GM12864 (cell line): ENCODE measurements at places on chromosomes 5 and 9.

- no peak for DNase-seq
Observed at GRCh38 chr5:89994266-89994665, 415.3 kb downstream of the CETN3 start.

DNA sequence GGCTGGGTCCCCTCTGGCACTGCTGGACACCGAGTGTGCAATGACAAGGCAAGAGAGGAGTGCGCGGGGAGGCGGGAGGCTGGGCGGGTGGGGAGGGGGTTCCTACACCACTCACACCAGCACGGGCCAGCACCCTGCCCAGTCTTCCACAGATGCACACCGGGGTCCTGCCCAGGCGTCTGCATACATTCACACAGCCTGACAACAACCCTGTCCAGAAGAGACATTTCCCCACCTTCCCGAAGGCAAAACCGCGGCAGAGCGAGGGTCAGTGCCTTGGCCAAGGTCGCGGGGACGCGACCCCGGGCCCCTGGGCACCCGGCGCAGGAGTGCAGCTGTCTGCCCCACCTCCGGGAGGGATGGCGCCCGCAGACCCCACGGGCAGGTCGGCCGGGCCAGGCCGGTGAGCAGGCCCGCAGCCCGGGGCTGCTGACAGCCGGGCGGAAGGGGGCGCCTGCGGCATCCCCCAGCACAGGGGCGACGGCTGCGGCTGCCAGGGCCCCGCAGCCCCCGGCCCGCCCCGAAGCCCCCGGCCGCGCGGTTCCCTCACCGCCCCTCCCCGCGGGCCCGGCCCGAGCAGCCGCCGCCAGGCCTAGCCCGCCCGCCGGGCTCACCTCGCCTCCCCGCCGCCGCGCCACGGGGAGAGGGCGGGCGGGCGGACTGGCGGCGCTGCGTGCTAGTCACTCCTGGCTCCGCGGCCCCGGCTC is 496 bp downstream of the MAPK9 start:
- DNase-seq = no peak

- DNase-seq = no peak
Observed at GRCh38 chr5:169181814-169182213, 119.1 kb downstream of the SLIT3 start.

- no peak for DNase-seq
Observed at GRCh38 chr5:113278976-113279375, 155.8 kb downstream of the TSSK1B start.

DNA sequence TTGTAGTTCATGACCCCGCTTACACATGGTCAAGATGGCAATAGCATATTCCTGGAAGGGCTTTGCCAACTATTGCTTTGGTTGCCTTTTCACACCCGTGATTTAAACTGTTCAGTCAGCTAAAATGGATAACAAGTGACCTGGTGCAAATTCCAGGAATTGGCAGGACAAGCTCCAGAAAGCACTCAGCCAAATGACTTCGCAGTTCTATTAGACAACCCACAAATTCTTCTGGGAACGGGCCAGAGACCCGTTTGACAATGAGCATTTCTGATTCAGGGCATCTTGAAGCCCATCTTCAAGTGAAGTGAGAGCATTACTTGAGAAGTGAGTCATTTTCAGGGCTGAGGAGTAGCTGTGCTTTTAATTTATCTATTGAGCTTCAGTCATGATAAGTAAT is 165.0 kb downstream of the DROSHA start:
- DNase-seq = no peak

- no peak for DNase-seq
Observed at GRCh38 chr9:137959641-137960411, 82.2 kb downstream of the CACNA1B start.

- DNase-seq = no peak
Observed at GRCh38 chr9:131337131-131337848, 47.8 kb downstream of the PLPP7 start.

DNA sequence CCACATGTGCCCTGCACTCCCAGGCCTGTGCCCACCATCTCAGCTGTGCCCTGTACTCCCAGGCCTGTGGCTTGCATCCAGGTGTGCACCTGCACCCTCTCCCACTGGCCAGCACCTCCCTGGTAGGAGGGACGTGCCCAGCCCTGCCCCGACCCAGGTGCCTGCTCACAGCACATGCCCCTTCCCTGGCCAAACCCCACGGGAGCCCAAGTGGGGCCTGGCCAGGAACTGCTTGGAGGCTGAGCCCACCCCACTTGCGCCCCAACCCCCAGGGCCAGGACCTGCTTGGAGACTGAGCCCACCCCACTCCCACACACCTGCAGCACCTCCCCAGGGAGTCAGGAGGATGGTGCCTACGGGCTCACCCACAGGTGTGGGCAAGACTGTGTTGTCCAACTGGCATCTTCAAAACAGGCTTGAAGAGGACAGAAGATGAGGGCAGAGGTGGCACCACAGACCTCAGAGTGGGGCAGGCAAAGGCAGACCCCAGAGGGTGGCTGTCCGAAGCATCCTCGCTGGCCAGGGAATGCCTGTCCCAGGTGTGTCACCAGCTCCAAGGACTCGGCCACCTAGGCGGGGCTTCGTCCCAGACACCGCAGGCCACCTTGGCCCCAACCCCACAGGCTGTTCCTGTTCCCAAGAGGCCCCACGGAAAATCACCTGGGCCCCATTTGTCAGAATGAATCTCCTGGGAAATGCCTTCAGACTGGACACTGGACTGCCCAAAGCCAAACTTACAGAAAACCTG is 10.8 kb downstream of the ZDHHC11B start:
- DNase-seq = no peak

DNA sequence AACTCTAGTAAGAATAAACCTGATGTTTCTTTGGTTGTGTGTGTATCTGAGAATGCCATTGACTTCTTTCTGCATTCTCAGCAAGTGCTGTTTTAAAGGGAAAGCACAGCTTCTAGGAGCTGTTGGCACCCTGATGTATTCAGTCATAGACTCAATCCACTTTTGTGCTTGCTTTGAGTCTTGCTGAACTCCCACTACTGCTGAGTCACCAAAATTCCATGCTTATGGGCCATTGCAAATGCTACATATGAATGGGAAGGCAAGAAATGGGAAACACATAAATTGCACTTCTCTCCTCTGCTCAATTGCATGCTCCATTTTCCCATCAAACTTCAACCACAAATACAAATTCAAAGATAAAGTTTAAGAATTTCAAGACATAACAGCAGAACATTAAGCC is 9.8 kb upstream of the FTMT start:
- DNase-seq = no peak

GRCh38 chr5:103621548-103621930 is 59.0 kb upstream of the NUDT12 start:
- DNase-seq = no peak

- no peak for DNase-seq
Observed at GRCh38 chr5:178068293-178068692, 45.0 kb upstream of the N4BP3 start.

DNA sequence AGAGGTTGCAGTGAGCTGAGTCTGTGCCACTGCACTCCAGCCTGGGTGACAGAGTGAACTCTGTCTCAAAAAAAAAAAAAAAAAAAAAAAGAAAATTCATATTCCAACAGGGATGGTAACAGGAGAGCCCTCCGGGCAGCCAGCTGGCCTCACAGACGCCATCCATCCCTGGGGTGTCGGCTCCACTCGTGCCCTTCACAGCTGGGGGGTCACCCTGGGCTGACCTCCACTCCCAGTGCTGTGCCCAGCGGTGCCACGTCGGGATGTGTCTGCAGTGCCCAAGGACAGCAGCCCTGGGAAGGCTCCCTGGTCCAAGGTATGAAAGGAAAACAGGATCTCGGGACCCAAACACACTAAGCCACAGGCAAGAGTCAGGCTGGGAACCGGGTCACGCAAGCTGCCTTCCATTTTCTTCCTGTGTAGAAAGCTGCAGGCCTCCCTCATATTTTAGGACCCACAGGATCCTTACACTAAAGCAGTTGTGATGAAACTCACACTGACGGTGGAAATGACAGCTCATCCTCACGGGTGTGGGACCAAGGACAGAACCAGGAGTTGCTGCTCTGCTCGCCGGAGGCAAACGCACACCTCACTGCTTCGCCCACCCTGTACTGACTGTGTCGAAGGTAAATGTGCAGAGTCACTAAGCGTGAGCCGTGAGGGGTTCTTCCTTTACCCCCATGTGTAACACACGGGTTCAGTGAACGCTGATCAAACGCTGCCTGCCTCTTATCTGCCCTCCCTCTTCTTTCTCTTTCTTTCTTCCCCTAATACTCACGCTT is 5.3 kb downstream of the SLC12A7 start:
- DNase-seq = no peak

- DNase-seq = no peak
Observed at GRCh38 chr5:29942089-29942488, 1251.4 kb upstream of the CDH6 start.

GRCh38 chr9:81417941-81418340 is 271.4 kb downstream of the TLE1 start:
- DNase-seq = no peak

DNA sequence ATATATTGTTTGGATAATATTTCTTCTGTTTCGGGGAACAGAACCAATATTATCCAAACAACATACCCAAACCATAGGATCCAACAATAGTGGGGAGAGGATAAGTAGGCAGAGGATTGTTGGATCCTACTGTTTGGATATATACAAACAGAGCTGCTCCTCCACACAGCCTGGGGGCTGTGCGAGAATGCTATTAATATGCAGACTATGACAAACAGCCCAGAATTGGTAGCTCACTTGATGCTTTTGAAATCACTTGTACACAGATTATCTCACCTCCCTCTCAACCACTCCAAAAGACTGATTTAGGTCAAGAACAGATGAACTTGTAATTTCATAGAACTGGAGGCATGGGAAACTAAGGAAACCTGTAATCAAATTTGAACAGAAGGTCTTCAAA is 24.4 kb upstream of the MLANA start:
- DNase-seq = no peak

- DNase-seq = no peak
Observed at GRCh38 chr5:143677403-143677802, 134.6 kb upstream of the HMHB1 start.

- DNase-seq = no peak
Observed at GRCh38 chr5:63963926-63964325, 1.7 kb upstream of the HTR1A start.

GRCh38 chr5:38420691-38421390 is 135.6 kb downstream of the LIFR start:
- DNase-seq = no peak

- DNase-seq = no peak
Observed at GRCh38 chr9:33157960-33158842, 8.9 kb downstream of the B4GALT1 start.

- DNase-seq = no peak
Observed at GRCh38 chr5:168578538-168579487, at the start of gene PANK3. PANK3 (minus strand) TSS chr5:168579368; CDS start chr5:168579283, 85 bp downstream.

DNA sequence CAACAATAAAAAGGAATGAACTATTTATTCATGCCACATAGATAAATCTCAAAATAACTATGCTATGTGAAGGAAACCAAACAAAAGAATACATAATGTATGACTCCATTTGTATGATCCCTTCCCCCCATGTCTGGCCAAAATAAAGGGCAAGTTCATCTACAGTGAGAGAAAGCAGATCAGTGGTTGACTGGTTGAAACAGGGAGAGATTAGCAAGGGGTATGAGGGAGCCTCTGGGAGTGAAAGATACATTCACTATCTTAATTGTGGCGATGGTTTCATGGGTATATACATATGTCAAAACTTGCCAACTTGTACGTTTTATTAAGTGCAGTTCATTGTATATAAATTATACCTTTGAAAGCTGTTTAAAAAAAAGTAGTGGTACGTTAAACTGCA is 4.8 kb downstream of the PSMD5 start:
- DNase-seq = no peak

GRCh38 chr5:77776554-77777206 is 541 bp upstream of the TBCA start:
- DNase-seq = no peak

DNA sequence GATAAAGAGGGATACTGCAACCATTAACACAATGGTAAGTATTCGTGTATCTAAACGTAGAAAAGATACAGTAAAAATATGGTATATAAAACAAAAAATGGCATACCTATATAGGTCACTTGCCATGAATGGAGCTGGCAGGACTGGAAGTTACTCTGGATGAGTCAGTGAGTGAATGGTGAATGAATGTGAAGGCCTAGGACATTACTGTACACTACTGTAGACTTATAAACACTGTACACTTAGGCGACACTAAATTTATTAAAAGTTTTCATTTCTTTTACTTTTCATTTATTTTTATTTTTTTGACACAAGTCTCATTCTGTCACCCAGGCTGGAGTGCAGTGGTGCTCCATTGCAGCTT is 14.1 kb downstream of the TDRD7 start:
- DNase-seq = no peak

- peak; percentile 79 for DNase-seq
Observed at GRCh38 chr5:134132372-134133187, 18.1 kb downstream of the TCF7 start.

DNA sequence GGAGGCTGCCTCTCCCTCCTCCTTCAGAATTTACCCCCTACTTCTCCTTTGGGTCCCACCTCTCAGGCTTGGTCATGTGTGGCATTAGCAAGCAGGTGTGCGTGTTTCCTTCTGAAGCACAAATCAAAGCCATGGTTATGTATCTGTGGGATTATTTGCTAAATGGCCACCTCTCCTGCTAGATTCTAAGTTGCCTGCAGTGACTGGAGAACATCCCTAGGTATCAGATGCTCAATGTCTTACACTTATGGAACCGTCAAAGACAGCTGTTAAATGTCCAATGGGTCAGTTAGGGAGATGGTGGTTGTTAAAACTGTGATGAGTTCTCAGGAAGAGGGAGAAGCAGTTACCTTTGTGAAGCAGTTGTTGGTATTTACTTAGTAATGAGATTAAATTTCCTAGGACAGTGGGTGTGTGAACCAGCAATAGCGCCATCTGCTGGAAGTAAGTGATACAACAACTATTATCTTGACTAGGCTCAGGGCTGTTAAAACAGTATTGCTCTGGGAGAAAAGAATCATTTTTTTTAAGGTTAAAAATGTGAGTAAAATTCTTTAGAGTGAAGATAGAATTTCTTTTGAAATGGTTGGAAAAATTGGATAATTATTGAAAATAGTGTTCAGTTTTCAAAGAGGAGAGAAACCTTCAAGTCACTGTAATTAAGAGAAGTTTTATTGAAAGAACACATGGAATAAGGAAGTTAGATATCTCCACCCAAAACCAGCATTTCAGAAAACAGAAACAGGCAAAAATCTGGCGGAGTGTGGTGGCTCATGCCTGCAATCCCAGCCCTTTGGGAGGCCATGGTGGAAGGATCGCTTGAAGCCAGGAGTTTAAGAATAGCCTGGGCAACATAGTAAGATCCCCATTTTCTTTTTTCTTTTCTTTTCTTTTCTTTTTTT is 71.3 kb downstream of the TMC1 start:
- peak; percentile 21 for DNase-seq
